AML-193 (cell line): ENCODE measurements at places on chromosomes 11 and 22.

GRCh38 chr11:104370478-104370877 is 206.5 kb upstream of the PDGFD start:
- no peak for DNase-seq

GRCh38 chr11:86138958-86139357 is 70.1 kb upstream of the PICALM start:
- peak; percentile 98 for DNase-seq

- no peak for DNase-seq
Measured at GRCh38 chr11:116600930-116601329, 171.9 kb downstream of the BUD13 start.

GRCh38 chr11:68925611-68926010 is 21.9 kb downstream of the IGHMBP2 start:
- no peak for DNase-seq

GRCh38 chr11:110529043-110529442 is 99.3 kb downstream of the FDX1 start:
- DNase-seq: peak; percentile 42

- peak; percentile 64 for DNase-seq
Measured at GRCh38 chr22:25048659-25049647, 96.4 kb downstream of the KIAA1671 start.

DNA sequence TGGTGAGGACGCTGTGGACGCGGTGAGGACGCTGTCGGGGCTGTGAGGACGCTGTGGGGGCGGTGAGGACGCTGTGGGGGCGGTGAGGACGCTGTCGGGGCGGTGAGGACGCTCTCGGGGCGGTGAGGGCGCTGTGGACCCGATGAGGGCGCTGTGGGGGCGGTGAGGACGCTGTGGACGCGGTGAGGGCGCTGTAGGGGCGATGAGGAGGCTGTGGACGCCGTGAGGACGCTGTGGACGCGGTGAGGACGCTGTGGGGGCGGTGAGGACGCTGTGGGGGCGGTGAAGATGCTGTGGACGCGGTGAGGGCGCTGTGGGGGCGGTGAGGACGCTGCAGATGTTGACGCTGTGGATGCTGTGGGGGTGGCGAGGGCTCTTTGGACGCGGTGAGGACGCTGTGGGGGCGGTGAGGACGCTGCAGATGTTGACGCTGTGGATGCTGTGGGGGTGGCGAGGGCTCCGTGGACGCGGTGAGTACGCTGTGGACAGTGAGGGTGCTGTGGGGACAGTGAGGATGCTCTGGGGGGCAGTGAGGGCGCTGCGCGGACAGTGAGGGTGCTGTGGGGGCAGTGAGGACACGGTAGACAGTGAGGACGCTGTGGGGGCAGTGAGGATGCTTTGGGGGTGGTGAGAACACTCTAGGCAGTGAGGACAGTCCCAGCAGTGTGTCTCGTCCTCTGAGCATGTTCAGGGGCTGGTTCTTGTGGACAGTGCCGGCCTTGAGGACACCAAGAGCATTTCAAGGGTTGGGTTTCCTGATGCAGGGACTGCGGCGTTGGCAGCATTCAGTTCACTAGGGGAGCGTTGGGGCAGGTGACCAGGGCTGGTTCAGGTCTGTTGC is 4.2 kb downstream of the GP1BB start:
- DNase-seq: no peak
